ENCODE measurements at places on chromosomes 2 and 18.
A peak's percentile ranks its signal among the peaks of the same experiment; 100 is the strongest.

DNA sequence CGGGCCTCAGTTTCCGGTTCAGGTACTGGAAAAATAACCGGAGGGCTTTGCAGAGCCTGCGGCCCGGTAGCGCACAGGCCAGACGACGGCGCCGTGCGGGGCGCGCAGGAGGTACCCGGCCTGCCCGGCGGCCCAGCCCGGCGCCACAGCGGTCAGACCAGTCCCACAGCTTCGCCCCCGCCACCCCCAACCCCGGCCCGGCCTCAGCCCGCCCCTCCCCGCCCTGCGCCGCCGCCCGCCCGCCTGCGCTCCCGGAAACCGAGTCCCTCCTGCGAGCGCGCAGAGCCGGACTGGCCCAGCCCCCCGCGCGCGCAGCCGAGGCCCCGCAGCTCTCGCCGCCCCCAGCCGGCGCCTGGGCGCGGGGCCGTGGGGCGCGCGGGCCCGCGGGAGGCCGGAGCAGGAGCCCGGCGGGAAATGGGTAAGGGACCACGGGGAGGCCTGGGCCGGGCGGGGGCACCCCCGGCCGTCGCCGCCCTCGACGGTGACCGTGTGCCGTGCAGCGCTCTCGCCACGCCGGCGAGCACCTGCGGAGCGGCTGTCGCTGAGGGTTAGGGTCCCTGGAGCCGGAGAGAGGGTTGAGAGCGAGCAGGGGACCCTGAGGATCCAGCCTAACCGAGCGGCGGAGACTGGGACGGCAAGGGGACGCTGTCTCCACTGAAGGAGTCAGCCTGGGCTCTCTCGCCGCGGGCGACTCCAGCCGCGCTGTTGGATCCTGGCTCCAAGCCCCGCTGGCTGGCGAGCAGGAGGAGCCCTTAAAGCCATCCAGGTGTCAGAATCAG lies 16.5 kb upstream of the PSD4 start:
- DNase-seq: no peak

DNA sequence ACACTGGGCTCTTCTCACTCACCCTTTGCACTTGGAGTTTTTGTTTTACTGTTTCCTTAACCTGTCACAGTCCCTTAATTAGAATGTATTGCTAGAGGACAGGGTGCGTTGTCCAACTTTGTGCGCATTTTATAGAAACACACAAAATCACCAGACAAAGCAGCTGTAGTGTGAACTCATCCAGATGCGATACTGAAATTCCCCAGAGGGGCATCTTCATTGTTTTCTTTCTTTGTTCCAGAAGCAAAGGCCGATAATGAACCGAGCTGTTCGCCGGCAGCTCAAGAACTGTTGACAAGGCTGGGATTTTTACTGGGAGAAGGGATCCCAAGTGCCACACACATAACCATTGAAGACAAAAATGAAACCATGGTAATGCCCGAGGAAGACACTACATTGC lies 137.6 kb downstream of the WDSUB1 start:
- DNase-seq: no peak

DNA sequence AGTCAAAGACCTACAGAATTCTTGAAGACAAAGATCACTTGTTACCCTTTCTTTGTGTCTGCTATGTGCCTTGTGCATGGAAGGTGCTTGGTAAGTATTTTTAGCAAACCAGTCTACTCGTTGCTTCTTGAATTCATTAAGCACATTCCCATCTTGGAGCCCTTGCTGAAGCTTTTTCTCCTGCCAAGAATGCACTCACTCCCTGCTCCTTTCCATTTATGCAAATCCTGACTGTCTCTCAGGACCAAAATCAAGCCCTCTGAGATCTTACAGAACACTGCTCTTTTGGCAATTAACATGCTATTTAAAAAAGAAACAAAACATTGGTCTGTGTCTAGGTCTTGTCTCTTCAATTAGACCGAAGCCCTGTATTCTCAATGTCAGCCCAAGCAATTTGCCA lies 75.8 kb downstream of the CLHC1 start:
- DNase-seq: no peak

- DNase-seq: no peak
These were observed 577.1 kb downstream of the ARHGAP15 start for GRCh38 chr2:143706354-143706753.

GRCh38 chr2:64090264-64090663 lies 54.0 kb downstream of the PELI1 start:
- DNase-seq: no peak

DNA sequence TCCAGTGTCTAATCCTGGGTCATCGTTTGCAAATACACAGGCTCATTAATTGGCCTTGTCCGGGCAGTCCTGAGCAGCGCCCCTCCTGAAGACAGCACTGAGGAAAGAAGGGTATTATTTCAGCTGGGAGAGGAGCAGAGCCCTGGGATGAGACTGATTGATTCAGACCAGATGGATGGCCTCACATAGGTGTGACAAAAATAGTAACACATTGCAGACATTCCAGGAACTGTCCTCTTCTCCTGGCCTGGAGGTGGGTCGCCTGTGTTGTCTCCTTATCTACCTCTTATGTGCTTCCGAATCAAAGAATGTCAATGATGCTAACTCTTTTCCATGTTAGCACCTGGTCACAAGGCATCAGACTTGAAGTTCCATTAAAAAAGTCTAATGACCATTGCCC lies 45.9 kb downstream of the ZEB2 start:
- no peak for DNase-seq

- DNase-seq: peak; percentile 21
These were observed 30.8 kb downstream of the C18orf54 start for GRCh38 chr18:54388203-54389142.

DNA sequence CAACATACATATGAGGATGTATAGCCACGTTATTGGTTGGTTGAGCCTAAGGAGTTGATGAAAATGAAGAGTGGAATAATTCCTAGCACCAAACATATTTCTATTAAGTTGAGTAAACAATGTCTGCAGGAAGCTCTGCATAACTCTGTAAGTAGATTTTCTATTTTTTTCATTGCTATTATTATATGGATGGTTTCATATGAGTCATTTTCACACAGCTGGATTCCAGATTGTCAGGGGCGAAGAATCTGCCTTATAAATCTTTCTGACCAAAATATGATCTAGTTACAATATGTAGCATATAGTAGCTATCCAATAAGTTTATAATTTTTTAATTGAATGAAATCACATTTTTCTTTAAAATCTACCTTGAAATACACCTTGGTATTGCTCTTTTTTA lies 468.0 kb upstream of the PKDCC start:
- DNase-seq: no peak

DNA sequence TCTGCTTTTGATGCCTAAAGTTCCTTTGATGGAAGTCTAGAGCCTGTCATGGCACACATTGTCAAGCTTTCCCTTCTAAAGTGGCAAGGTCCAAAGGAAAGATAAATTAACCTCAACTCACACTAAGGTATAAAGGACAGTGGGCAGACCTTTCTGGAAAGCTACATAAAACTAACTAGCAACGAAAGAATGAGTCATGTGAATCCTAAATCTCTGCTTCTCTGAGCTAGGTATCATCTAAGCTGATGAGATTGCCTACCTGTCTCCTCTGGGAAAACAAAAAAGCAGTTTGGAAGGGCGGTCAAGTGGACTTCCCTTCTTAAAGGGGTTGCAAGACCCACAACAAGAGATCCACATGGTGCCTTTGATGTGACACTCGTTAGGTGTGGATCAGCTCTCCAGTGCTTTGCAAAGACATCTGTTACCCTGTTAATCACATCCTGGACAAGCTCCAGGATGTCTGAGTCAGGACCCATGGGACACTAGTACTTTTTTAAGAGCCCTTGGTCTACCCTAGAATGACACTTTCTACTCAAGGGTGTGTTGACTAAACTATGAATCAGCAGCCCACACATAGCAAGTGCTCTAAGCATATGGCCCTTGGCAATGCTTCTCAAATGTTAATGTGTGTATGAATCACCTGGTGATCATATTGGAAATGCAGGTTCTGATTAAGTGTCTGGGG lies 173.5 kb downstream of the ALK start:
- no peak for DNase-seq

- DNase-seq: no peak
These were observed 113.3 kb downstream of the POLE4 start for GRCh38 chr2:75071766-75072165.

DNA sequence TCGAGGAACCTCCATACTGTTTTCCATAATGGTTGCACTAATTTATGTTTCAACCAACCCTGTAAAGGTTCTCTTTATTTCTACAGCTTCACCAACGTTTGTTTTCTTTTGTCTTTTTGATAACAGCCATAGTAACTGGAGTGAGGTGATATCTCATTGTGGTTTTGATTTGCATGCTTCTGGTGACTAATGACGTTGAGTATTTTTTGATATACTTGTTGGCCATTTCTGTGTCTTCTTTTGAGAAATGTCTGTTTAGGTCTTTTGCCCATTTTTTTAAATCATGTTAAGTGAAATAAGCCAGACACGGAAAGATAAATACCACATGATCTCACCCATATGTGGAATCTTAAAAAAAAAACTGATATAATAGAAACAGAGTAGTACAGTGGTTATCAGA lies 74.8 kb upstream of the SMIM21 start:
- DNase-seq: no peak
